ENCODE measurements at places on chromosomes 2 and 18.

- DNase-seq, result peak; percentile 75
These were observed 457.2 kb upstream of the MEX3C start for GRCh38 chr18:51654488-51655326.

GRCh38 chr18:61148322-61148721 is 184.9 kb upstream of the CDH20 start:
- DNase-seq, result no peak

- DNase-seq, result no peak
These were observed 455.5 kb upstream of the MEIS1 start for GRCh38 chr2:65979446-65979845.

- no peak for DNase-seq
These were observed 107.5 kb downstream of the GULP1 start for GRCh38 chr2:188399159-188399558.

DNA sequence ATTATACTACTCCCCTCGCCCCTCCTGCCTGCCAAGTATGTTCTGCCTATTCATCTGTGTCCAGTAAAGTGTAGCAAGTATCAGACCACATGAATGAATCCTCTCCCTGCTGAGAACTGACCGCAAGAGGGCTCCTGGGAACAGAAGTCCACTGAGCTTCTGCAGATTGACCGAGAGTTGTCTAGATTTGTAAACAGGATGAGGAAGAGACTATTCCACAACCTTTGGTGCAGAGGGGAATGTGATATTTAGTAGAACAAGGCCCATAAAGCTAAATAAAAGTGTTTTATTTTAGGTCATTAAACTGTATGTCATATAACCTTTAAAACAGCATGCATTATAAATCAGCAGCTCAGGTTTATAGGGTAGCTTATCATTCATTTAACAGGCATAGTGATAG is 377.0 kb downstream of the DCC start:
- DNase-seq, result peak; percentile 9

GRCh38 chr18:46171331-46171730 is 67.1 kb downstream of the HAUS1 start:
- no peak for DNase-seq

Data from WTC11 (cell line).